Activated CD8-positive, alpha-beta T cell treated with anti-CD3 and anti-CD28 coated beads for 36 hours (primary cell): ENCODE measurements at places on chromosomes 16 and 17. TPM values are rescaled to one million over a fixed set of nuclear protein-coding genes. Genes with fewer than 3 reads are reported as not detected.
A peak's percentile ranks its signal among the peaks of the same experiment; 100 is the strongest.

DNA sequence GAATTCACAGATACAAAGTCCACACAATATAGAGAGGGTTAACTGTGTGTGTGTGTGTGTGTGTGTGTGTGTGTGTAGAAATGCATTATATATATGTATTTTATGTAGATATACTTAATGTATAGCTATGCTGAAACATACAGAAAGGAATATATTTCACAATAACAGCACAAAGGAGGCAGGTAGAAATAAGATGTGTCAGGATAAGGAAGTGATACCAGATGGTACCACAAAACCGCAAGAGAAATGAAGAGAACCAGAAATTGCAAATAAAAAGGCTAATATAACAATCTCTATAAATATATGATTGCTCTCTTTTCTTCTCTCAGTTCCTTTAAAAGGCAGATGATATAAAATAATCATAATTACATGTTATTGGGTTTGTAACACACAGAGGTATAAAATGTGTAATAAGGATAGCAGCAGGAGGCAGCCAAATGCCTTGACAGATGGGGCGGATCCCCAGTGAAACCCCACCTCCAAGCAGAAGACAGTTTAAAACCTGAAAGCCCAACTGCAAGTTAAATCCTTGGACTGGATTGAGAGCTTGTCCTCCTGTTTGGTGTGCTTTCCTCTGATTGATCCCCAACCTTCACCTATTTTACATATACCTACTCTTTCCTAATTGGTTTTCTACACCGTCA, 365.4 kb upstream of the C16orf82 start:
- H3K27me3 ChIP-seq, result peaks cover 7% of the 10 kb centered on the region
- no peaks in the 10 kb centered on the region for H3K4me1 ChIP-seq
- no peak overlapping the region for H3K27ac ChIP-seq
- H3K4me3 ChIP-seq, result no peak overlapping the region
- no peaks in the 10 kb centered on the region for H3K36me3 ChIP-seq

DNA sequence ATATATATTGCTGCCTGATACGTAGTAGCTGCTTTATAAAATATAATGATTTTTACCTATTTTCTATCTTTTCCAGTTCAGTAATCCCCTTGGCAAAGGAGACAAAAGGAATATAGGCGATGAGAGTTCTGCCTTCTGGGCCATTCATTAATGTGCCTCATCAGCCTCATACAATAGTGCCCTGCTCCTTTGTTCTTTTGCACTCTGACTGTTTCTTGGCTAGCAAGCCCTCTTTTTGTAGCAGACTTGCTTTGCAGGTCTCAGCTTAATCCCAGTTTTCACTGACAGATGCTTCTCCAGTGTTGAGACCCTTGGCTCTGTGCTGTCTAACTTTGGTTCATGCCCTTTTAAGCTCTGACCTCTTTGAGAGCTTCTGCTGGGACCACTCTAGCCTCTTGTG, 10.4 kb downstream of the HSD17B2 start:
- no peak for DNase-seq
- H3K27ac ChIP-seq, result no peak overlapping the region
- H3K27me3 ChIP-seq, result peaks cover 8% of the 10 kb centered on the region
- no peaks in the 10 kb centered on the region for H3K36me3 ChIP-seq
- H3K4me3 ChIP-seq, result no peak overlapping the region

DNA sequence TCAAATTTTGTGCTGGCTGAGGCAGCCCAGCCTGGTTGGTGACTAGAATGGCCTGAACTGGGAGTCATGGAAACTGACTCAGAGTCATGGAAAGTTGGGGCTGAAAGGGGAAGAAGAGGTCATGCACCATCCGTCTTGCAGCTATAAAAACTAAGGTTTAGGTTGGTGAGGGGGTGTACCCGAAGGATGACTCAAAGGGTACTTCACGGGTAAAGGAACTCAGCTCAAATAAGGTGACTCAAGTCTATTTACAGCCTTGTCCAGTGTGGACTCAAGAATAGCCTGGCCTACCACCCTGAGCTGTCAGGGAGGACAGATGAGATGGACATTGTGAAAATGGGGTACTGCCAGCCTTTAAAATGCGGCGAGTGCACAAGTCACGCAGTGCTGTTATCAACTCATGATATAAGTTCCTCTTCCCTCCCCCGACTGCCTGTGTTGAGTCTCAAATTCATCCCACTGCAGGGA, 18.6 kb downstream of the CD300LB start:
- peaks cover 24% of the 10 kb centered on the region for H3K27me3 ChIP-seq
- H3K4me3 ChIP-seq, result peak overlapping the region; percentile 36
- peak; percentile 82 for DNase-seq

- no peak overlapping the region for H3K4me3 ChIP-seq
- no peak for DNase-seq
- H3K27me3 ChIP-seq, result no peaks in the 10 kb centered on the region
Observed at GRCh38 chr16:67653128-67653788, 6.8 kb downstream of the ACD start.

- no peak for DNase-seq
- no peaks in the 10 kb centered on the region for H3K4me1 ChIP-seq
- no peak overlapping the region for H3K27ac ChIP-seq
- peaks cover 19% of the 10 kb centered on the region for H3K36me3 ChIP-seq
- no peak overlapping the region for H3K4me3 ChIP-seq
- no peaks in the 10 kb centered on the region for H3K27me3 ChIP-seq
Observed at GRCh38 chr17:57972151-57972550, 15.9 kb downstream of the VEZF1 start.

- H3K27ac ChIP-seq, result no peak overlapping the region
- no peaks in the 10 kb centered on the region for H3K27me3 ChIP-seq
- DNase-seq, result no peak
- H3K36me3 ChIP-seq, result peaks cover 6% of the 10 kb centered on the region
Observed at GRCh38 chr17:82036634-82037091, 834 bp downstream of the DCXR start.

- no peak for DNase-seq
- H3K27ac ChIP-seq, result no peak overlapping the region
- H3K4me1 ChIP-seq, result peaks cover 57% of the 10 kb centered on the region
Observed at GRCh38 chr17:82524540-82524939, 5.0 kb downstream of the FOXK2 start.

- H3K27me3 ChIP-seq, result no peaks in the 10 kb centered on the region
- H3K36me3 ChIP-seq, result no peaks in the 10 kb centered on the region
- H3K4me1 ChIP-seq, result peaks cover 16% of the 10 kb centered on the region
- H3K4me3 ChIP-seq, result no peak overlapping the region
Observed at GRCh38 chr16:78738557-78738956, 639.1 kb downstream of the WWOX start.

- peaks cover 22% of the 10 kb centered on the region for H3K36me3 ChIP-seq
- H3K4me1 ChIP-seq, result peaks cover 46% of the 10 kb centered on the region
- H3K4me3 ChIP-seq, result no peak overlapping the region
- no peaks in the 10 kb centered on the region for H3K27me3 ChIP-seq
- DNase-seq, result no peak
- H3K27ac ChIP-seq, result no peak overlapping the region
Observed at GRCh38 chr16:20881503-20881878, 18.7 kb downstream of the DCUN1D3 start.

DNA sequence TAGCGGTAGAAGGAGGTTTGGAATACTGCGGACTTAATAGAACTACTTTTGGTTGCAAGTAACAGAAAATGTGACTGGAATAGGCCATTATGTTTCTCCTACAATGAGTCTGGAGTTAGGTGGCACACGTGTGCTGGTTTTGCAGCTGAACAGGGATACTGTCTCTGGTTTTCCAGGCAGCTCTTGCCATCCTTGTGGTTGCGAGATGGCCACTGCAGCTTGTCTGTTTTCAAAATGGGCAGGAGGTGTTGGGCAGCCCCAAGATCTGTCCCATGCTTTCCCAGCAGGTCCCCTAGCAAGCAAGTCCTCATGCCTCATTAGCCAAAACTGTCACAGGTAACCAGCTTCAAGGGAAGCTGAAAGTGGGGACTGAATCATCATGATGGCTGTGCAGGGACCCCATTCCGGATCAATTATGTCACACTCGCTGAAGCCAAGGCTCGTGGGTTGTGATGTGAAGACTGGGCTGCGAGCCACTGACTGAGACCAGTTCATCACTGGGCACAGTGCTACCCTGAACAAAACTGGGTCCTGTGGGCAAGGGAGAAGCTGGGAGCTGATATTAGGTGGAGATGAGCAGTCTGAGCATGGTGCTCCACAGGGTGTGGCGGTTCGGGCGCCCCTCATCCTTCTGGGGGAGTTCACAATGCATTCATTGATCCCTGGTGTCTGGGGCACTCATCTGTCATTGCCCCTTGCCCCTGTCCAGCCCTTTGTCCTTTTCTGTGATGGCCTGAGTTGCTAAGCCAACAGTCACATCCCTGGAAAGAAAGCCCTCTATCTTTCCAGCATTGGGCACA, 82.1 kb downstream of the KSR1 start:
- no peak for DNase-seq
- no peak overlapping the region for H3K4me3 ChIP-seq
- no peaks in the 10 kb centered on the region for H3K27me3 ChIP-seq

- DNase-seq, result peak; percentile 79
- H3K4me3 ChIP-seq, result no peak overlapping the region
- peaks cover 18% of the 10 kb centered on the region for H3K27me3 ChIP-seq
- H3K4me1 ChIP-seq, result peaks cover 11% of the 10 kb centered on the region
- H3K27ac ChIP-seq, result no peak overlapping the region
Observed at GRCh38 chr17:879546-880442, 97.6 kb downstream of the MRM3 start.

DNA sequence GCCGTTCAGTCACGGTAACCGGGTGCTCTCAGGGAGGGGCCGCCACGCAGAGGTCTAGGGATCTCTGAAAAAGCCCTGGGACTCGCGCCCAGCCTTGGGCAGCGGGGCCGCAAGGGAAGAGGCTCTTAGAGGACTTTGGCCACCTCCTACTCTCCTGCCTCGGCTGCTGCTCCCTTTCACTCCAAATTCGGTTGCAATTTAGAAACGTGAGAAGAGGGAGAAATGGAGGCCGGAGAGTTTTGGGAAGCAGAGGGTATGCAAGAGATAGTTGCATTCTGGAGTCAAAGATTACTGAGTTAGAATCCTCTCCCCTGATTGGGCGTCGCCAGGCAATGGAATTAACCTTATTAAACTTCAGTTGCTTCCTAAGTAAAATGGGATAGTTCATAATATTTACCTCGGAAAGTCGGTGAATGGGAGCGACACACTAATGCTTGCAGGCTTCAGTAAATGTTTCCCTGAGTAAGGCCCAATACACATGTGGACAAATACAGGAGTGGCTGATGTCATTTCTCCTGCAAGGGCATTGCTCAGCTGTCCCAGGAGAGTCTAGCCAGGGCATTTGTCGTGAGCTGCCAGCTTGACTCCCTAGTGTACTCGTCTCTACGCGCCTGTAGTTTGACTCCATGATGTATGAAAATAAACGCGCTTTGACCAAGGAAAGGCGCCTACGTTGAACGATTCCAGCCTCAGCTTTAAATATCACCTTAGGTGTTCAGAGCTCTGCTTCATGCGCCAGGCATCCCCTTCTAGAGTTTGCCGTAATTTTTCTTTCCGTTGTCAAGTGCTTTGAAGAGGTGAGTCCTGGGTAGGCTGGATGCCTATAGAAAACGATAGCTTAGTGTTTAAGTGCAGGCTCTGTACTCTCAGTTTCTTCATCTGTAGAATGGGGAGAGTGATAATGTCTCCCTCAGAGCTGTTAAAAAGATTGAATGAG, 667 bp downstream of the OGFOD1 start:
- H3K4me1 ChIP-seq, result peaks cover 43% of the 10 kb centered on the region
- H3K27ac ChIP-seq, result peak overlapping the region; percentile 92
- peak; percentile 17 for DNase-seq
- H3K27me3 ChIP-seq, result no peaks in the 10 kb centered on the region

DNA sequence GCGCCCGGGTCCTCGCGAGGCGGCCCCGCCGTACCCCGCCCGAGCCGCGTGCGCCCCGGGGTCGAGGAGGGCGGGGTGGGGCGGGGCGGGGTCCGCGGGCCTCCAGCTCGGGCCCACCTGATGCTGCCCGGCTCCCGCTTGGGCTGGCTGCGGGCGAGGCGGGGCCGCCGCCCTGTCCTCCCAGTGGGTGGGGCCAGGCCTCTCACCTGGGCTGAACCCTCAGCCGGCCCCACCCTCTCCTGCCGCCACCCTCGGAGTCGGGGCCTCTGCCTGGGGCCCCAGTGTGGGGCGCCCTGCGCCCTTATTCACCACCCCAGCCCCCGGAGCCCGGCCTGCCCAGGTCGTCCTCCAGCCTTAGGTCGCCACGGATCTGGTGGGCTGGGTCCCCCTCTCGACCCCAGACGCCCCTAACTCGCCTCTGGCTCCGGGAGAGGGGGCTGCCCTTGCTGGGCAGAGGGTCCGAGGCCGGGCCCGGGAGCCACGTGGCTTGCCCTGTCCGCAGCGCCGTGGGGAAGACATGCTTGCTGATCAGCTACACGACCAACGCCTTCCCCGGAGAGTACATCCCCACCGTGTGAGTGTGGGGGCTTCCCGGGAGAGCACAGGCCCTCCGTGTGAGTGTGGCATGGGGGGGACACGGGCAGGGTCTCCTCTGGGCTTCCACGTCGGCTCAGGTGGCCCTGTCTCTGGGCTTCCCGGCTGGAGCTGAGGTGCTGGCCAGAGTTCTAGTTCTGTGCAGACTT, 578 bp downstream of the RAC3 start:
- H3K27me3 ChIP-seq, result no peaks in the 10 kb centered on the region
- H3K36me3 ChIP-seq, result peaks cover 6% of the 10 kb centered on the region
- H3K4me3 ChIP-seq, result peak overlapping the region; percentile 47

DNA sequence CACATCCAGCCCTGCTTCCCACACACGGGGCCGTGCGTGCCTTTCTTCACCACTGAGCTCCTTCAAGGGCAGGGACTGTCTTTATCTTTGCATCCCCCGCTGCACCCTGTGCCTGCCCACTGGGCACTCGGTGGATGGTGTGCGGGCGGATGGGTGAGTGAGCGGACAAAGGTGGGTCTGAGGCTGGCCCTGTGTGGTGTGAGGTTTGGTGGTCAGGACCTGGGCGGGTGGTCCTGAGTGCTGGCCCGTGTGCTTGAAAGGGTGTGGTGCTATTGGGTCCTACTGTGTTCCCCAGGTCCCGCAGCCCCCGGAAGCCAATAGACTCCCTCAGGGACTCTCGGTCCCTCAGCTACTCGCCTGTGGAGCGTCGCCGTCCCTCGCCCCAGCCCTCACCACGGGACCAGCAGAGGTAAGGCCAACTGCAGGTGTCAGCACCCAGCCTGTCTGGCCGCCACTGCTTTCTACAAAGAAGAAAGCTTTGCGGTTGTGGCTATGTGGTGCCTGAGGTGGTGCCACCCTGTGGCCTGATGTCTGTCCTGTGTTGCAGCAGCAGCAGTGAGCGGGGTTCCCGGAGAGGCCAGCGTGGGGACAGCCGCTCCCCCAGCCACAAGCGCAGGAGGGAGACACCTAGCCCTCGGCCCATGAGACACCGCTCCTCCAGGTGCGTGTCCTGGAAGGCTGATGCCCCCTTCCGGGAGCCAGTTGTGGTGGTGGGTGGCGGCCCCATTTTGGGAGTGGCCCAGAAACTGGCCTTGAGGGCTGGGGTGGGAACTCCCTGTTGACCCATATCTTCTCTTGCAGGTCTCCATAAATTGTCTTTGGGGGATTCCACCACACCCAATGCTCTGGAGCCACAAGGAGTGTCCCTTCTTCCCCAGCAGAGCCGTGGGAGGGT, 6.8 kb downstream of the ELOB start:
- no peak overlapping the region for H3K27ac ChIP-seq
- H3K4me1 ChIP-seq, result peaks cover 8% of the 10 kb centered on the region
- H3K36me3 ChIP-seq, result peaks cover 56% of the 10 kb centered on the region
- DNase-seq, result no peak
- H3K27me3 ChIP-seq, result no peaks in the 10 kb centered on the region
- no peak overlapping the region for H3K4me3 ChIP-seq

Gene LRRC75A
- total RNA-seq, result 2.3 TPM

Gene LPCAT2
- not detected for total RNA-seq

Gene CES3
- 2.9 TPM for total RNA-seq

Gene ABCC3
- total RNA-seq, result not detected

Gene CCL8
- not detected for total RNA-seq
